ENCODE measurements at places on chromosomes 5 and 9.
A peak's percentile ranks its signal among the peaks of the same experiment; 100 is the strongest.

GRCh38 chr5:132315529-132316067 is 21.4 kb downstream of the SLC22A4 start:
- DNase-seq: no peak

GRCh38 chr9:90514877-90515276 is 127.7 kb downstream of the DIRAS2 start:
- no peak for DNase-seq

- DNase-seq: no peak
Observed at GRCh38 chr5:123151227-123151909, 62.3 kb downstream of the PRDM6 start.

DNA sequence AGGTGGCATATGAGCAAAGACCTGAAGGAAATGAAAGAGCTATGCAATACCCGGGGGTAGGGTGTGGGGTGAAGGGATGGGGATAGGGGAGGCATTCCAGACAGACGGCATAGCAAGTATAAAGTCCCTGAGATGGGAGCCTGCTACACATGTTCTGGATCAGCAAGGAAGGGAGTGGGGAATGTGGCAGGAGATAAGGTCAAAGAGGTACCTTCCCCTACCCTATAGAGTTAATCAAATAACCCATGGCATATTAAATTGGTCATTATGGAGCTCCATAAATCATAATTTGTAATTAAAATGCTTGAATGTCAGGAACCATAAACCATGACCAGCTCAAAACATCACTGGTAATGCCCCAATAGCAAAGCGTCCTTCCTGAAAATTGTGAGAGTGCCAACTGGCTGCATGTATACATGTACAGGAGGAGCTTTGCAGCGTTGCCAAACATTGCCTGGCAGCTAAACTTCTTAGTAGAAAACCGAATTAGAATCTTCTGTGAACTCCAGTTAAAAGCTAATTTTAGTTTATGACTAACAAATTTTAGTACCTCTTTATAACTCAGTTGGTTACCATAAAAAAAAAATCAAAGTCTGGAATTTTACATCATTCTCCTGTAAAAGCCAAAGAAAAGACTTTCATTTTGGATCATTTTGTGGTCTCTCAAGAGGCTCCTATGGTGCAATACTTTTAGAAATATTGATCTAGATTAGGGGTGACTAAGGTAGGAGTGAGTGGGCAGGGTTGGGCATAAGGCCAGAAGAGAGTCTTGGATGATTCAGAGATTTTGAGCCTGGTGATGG is 4.7 kb downstream of the DNAI1 start:
- peak; percentile 46 for DNase-seq

- DNase-seq: peak; percentile 67
Observed at GRCh38 chr5:122170620-122171019, 41.3 kb downstream of the ZNF474 start.

GRCh38 chr9:80175286-80176150 is 603.8 kb downstream of the TLE4 start:
- no peak for DNase-seq

DNA sequence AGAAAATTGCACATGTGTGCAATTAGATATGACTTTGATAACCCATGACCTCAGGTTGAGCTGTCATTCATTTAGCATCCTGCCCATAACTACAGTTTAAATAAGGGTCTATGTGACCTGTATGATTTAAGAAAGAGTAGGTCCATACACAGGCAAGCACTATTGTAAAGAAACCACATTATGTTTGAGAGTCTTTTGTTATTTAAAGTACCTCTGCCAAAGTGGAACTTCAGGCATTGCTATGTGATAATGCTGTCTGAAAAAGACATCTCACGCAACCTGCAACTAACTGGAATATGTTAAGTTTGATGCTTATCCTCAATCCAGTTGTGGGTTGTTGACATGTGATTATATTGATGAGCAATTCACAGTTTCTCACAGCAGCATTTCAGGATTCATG is 317.0 kb downstream of the TMEM161B start:
- no peak for DNase-seq

DNA sequence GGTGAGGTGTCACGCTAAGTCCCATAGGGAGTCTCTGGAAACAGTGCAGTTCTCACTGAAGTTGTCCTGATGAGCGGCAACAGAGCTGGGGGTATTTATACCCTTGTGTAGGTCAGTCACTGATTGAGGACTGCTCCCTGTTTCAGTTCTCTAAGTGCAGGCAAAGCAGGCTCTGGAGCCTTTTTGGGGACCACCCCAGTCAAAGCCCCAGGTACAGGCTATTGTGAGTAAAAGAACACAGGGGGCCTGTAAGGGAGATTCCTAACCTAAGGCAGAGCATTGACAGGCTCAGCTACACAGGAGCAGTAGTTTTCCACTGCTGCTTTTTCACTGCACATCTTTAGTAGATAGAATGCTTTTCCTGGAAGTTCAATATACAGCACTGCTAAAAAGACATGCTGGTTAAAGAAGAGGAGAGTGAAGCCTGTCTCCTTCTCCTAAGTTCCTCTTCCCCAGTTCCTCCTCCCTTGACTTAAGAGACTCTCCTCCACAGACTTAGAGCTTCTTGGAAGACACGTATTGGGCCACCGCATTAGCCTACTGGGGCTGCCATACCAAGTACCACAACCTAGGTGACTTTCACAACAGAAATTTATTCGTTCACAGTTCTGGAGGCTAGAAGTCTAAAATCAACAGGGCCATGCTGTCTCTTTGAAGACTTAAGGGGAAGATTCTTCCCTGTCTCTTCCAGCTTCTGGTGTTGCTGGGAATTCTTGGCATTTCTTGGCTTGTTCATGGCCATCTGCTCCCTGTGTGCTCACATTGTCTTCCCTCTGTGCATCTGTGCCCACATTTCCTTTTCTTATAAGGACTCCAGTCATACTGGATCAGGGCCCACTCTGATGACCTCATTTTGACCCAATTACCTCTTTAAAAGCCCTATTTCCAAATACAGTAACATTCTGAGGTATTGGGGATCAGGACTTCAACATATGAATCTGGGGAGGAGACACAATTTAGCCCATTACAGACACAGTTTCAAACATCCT is 221.0 kb downstream of the ESM1 start:
- no peak for DNase-seq

GRCh38 chr5:44711901-44712300 is 96.8 kb upstream of the MRPS30 start:
- DNase-seq: no peak

DNA sequence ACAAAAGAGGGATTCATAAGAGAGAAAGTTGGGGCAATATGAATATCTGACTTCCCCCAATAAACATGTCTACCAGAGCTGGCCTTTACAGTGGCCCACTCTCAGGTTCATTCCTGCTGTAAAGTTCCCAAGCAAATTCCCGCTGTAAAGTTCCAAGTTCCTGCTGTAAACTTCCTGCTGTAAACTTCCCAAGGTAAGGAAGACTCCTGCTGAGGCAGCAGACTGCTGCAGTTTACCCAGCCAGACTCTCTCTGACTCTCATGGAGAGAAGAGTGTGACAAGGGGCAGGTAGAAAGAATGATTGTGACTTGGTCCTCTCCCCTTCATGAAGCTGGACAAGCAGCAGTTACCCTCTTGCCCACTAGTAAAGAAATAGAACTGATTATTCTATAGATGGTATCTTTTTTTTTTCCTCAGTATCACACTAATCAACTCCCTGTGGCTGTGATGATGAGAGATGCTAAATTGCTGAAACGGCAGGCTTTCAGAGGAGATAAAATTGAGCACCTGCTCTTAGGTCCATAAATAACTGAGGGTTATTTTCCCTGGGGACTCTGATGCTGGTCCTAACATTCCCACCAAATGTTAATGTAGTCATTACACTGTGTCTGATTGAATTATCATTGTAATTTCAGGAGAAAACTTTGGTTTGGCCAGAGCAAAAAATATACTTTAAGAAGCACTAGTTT is 220.4 kb downstream of the PARP8 start:
- DNase-seq: no peak

DNA sequence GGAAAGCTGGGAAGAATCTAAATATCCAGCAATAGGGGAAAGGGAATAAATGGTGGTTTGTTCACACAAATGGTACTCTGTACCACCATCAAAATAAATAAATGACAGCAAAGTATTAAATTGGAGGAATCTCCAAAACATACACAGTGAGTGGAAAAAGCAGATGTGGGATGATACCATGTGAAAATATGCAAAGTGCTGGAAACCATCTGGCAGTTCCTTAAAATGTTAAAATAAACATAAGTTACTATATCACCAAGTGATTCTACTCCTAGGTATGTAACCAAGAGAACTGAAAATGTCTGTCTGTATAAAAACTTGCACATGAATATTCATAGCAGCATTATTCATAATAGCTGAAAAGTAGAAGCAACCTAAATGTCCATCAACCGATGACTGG is 41.9 kb upstream of the TEX48 start:
- DNase-seq: peak; percentile 1

DNA sequence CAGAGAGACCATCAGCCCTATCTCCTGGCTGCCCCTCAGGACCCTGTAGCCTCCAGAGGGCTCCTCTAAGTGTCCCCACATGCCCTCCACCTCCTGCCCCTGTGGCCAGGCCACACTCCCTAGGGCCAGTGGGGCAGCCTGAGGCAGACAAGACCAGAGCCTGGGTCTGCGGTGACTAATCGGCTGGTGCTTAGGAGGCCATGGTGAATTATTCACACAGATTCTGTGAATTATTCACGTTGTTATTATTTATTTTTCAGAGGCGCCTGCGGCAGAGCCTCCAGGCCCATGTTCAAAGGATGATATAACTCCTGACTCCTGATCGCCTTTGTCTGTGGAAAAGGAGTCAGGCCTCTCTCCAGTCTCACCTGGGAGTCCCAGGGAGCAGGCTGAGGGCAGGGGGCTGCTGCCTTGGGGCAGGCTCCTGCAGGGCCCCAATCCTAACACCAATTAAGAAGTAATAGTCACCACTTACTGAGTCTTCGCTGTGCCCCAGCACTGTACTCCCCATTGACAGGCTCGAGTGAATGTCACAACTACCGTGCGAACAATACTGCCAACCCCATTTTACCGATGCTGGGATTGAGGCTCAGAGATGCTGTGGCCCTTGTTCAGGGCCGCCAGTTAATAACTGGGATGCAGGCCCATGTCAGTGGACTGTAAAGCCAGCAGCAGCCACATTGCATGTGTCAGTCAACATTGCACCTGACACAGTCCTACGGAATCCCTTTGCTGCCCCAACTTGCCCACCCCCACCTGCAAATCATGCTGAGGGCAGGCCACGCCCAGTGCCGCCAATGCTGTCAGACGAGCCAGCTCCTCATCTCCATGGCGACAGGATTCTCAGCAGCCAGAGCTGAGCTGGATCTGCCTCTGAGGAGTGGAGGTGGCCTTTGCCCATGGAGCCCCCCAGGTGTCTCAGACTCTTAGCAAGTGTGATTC is 94.9 kb downstream of the PCDH1 start:
- DNase-seq: no peak

DNA sequence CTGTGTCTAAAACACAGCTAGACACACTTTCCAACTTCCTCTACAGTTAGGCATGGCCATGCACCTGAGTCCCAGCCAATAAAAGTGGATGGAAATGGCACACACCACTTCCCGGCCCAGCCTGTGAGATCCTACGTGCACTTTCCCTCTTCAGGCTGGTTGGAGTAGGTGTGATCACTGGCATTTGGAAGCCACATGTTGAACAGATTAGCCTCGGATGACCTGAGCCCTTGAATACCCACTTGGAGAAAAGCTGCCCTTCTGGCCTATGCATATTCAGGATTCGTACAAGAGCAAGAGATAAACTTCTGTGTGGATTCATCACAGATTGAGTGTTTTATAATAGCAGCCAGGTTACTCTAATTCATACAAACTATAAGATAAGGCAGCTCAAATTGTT is 359.0 kb upstream of the SLC30A5 start:
- no peak for DNase-seq

DNA sequence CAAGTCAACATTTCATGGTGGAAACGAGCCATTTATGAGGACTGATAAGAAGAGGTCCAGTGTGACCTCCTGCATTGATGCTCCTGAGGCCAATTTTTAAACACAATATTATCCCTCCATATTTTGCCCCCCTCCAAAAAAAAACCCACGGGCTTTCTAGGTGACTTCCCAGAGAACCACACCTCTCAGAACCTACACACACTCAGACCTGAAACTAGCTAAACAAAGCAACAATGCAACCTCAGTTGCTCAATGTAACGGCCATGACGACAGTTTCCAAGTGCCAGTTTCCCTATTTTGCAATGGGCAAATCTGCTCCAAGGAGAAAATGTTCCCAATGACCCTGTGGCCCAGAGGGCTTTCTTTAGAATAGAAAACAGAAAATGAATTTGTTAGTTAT is 3.5 kb downstream of the NRG2 start:
- no peak for DNase-seq

DNA sequence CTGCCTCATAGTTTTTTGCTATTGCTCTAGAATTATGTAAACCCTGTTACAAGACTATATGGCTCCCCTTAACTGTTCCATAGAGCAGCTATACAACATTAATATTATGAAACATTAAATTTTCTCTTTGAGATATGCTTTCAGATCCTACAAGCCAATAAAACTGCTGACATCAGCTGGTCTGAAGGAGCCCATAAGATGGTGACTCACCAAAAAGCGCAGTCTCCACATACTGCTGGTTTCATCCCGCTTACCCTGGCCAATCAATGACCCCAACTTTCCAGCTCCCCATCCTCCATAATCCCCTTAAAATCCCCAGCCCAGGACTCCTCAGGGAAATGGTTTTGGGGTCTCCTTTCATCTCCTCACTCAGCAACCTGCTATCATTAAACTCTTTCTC is 172.7 kb downstream of the NSG2 start:
- no peak for DNase-seq

- DNase-seq: no peak
Observed at GRCh38 chr9:130024597-130024994, 18.4 kb downstream of the FNBP1 start.

- peak; percentile 44 for DNase-seq
Observed at GRCh38 chr9:98074115-98074990, 17.8 kb downstream of the NANS start.

DNA sequence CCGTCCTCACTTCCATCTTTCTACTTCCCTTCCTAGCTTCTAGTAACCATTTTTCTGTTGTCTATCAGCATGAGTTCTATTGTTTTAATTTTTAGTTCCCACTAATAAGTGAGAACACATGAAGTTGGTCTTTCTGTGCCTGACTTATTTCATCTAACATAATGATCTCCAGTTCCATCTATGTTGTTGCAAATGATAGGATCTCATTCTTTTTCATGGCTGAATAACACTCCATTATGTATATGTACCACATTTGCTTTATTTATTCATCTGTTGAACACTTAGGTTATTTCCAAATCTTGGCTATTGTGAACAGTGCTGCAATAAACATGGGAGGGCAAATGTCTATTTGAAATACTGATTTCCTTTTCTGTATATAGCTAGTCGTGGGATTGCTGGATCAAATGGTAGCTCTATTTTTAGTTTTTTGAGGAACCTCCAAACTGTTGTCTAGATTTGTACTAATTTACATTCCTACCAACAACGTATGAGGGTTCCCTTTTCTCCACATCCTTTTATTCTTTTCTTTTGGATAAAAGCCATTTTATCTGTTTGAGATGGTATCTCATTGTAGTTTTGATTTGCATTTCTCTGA is 50.3 kb downstream of the NSD1 start:
- DNase-seq: no peak

- DNase-seq: peak; percentile 93
Observed at GRCh38 chr5:55712023-55712859, at the start of gene SLC38A9. TSS of gene SLC38A9 (minus strand) at chr5:55712324. CDS start at chr5:55697958, 14,366 bp downstream.

Data from brain microvascular endothelial cell (primary cell).